ENCODE measurements at places on chromosomes 2 and 18.

- no peak for DNase-seq
Measured at GRCh38 chr2:197704434-197705120, 592 bp upstream of the MARS2 start.

GRCh38 chr2:199316851-199317250 lies 140.9 kb downstream of the SATB2 start:
- no peak for DNase-seq

GRCh38 chr18:6591491-6591890 lies 138.0 kb upstream of the ARHGAP28 start:
- DNase-seq, result no peak

DNA sequence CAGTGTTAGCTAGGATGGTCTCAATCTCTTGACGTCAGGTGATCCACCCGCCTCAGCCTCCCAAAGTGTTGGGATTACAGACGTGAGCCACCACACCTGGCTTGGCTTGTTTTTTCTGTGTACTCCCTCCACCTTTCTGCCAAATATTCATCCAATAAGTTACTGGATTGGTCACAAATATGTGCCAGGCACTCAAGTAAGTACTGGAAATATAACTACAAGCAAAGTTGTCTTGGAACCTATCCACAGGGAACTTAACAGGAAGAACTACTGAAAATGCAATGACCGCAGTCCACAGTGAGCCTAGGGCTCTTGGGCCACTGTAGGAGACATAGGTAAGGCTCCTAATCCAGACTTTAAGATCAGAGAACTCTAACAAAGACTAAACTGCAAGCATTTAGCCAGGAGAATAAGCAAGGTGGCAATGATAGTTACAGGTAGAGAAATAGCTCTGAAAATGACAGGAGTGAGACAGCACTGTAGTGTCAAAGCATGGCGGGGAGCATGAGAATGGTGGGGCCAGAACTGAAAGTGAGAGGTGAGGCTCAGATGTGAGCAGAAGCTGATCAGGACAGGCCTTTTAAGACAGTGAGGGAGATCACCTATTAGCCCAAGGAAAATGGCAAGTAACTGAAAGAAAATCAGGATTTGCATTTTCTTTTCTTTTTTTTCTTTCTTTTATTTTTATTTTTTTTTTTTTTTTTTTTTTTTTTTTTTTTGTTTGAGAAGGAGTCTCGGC lies 252.1 kb downstream of the RBM43 start:
- DNase-seq, result no peak

- DNase-seq, result peak; percentile 51
Measured at GRCh38 chr18:31684279-31685096, at the start of gene B4GALT6. B4GALT6 (minus strand) TSS chr18:31684581; CDS start chr18:31684426, 155 bp downstream.

DNA sequence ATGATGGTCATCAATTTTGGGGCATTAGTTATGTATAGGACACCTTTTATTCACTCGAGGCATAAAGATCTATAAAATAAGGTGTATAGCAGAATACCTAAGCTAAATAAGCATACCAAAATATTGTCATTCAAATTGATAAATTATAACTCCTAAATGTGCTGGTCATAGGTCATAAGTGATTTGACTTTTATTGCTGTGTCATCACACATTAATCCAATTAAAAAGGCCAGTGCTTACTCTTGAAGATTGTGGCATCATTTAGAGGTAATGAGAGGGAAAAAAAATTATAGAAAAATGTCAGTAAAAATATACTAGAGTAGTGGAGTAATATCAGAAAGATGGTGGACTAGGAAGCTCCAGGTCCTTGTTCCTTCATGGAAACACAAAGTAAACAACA lies 346.9 kb upstream of the LRRTM1 start:
- DNase-seq, result no peak

DNA sequence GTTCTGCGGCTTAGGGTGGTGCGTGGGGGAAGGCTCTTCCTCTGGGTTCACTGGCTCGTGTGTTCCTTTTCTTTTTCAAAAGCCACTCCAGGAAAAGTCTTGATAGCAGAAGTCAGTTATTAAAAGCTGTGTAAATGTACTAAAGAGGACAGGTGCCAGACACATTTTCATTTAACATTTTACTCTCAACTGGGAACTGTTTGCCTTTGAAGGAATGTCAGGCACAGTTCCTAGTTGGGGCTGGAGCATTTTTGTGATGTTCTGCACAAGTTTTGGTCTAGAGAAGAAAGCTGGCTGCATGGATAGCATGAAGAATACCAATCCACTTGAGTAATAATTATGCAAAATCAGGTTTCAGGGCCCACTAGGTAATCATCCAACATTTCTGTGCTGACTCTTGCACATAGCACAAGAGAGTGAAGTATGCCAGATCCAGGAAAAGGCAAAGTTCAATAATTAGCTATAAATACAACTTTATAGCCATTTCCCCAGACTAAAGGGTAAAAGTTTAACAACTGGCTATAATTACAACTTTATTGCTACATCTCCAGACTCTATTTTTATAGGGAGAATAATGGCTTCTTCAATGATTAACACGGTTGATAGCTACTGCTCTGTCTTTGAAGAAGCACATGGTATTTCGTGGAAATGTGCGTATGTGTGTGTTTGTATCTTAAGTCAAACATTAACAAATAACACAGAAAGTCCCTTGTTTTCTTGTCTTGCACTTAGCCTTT lies 16.2 kb downstream of the SCYGR8 start:
- no peak for DNase-seq

GRCh38 chr2:189685540-189686229 lies 11.2 kb downstream of the ANKAR start:
- DNase-seq, result no peak

DNA sequence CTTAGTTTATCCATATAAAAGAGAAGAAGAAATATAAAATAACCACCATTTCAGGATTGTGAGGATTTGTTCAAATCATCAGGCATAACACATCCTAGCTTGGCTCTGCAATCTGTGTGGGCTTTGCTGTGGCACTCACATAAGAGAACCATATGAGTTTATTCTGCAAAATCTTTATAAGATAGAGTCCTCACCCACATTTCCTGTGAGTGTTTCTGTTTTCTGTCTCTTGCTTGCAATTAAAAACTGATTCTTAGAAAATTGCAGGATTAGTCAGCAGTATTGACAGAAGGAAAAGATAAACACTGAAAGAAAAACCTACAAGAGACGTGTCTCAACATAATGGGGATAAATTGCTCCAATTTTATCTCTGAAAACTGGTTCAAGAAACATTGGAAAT lies 258.5 kb downstream of the RND3 start:
- DNase-seq, result no peak

DNA sequence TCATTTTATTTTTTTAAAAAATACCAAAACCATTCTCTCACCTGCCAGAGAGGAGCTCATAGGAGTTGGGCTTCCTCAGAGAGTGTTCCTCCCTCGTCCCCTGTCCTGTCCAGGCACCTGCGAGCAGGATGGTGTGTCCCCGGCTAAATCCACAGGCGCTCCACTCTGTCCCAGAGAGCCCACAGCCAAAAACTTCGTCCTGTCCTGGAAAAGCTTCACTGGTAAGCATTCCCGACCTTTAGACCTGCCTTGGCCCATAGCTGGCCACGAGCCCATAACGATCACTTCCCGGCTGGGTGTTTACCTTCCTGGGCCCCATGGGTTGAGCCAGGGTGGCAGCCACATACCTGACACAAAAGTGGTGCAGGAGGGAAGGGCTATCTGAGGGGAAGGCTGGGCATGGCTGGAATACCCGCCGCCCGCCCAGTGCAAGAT lies at the start of gene NGEF:
Gene NGEF (minus strand): TSS at position 230 of the 435 bp plus-strand sequence. CDS start 38,366 bp downstream, outside the sequence.
- DNase-seq, result no peak

- no peak for DNase-seq
Measured at GRCh38 chr2:51638811-51639210, 606.9 kb upstream of the NRXN1 start.

GRCh38 chr2:228329282-228329681 lies 147.8 kb upstream of the SPHKAP start:
- no peak for DNase-seq

DNA sequence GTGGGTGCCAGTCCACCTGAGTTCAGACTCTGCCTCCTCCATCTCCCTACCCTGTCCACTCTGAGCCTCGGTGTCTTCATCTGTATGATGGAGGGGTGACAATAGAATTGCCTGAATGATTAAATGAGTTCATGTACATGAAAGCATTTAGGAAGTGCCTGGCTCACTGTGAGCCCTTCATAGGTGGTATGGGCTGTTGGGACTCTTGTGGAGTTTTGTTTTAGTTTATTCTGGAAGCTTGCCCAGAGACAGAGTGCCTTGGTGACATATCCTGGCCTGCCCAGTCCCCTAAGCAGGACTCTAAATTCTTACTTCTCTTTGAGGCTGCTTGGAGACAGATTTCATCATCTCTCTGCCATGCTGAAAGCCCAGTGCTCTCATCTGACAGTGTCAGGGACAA lies 24.5 kb upstream of the GIGYF2 start:
- no peak for DNase-seq

GRCh38 chr2:14815201-14815600 lies 182.7 kb downstream of the LRATD1 start:
- no peak for DNase-seq

DNA sequence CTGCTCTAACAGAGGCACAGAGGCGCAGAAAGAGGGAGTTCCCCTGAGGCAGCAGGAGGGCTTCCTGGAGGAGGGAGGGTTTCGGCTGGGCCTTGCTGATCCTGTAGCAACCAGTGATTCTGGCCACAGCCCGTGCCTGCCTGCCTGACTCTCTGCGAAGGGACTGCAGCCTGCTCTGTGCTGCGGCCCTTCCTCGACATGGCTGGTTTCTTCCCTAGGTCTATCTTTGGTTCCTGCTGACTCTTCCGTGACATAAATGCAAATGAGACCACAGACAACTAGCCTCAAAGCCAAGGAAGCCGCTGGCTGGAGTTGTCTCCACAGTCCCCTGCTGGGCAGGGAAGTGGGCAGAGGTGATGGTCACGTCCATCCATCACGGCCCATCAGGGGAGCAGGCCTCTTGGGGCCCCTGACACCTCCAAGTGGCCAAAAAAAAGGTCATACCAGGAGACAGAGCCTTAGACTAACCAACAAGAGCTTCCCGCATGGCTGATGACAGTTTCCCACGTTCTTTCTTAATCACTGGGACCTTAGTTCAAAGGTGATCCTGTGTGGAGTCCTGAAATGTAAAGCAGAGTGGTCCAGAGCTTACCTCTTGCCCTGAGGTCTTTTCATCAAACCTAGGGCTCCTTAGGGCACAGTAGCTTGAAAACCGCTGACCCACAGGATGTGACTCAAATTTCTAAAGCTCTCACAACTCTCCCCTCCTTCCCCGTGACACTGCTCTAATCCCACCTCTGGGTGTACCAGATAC lies 55.3 kb downstream of the HS1BP3 start:
- DNase-seq, result no peak

GRCh38 chr2:130391872-130392670 lies 36.2 kb downstream of the PTPN18 start:
- no peak for DNase-seq

GRCh38 chr2:118265873-118266455 lies 177.7 kb downstream of the INSIG2 start:
- no peak for DNase-seq

DNA sequence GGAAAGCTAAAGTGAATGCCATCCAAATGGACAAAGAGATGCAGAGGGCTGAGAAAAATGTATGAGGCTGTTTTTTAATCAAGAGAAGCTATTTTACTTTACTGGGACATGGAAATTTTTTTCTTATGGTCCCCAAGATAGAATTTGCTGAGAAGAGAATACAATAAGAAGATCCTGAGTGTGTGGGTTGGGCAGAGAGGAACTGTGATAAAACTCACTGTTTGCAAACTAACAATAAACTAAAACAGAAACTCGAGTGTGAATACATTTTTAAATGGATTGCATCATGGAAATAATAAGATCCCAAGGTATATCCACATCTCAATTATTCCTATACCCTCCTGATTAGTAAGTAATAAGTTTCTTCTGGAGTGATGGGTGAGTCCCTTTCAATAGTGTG lies 4.4 kb downstream of the NEB start:
- DNase-seq, result no peak

DNA sequence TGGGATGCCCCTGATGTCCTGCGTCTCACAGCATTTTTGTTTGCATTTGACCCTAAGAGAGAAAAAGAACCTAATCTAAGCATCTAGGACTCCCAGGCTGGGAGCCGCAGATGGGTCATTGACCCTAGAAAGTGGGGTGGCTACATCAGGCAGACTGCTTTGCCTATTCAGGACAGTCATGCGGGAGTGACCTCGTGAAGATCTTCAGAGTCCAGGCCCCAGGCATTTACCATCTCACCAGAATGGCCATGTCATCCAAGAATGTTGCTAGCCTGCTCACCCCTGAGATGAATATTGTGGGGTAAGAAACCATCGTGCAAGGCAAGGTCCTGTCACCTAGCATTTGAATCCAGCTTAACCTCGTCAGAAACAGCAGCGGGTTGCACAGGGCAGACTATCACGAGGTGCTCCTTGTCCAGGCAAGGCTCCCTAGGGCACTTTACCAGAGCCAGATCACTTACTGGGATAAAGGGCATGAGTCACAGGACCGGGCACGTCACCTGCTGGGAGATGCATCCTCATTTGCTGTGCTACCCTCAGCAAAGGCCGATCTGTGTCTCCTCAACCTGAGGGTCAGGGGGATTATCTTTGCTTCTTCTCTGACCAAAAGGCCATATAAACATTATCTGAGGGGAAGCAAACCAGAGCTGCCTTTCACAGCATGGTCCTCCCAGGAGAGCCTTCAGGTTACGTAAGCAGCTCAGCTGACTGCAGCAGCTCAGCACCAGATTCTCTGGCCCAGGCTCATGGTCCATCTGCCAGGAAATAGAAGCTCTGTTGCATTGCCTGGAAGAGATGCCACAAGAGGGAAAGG lies 162.3 kb downstream of the ACKR3 start:
- DNase-seq, result no peak

DNA sequence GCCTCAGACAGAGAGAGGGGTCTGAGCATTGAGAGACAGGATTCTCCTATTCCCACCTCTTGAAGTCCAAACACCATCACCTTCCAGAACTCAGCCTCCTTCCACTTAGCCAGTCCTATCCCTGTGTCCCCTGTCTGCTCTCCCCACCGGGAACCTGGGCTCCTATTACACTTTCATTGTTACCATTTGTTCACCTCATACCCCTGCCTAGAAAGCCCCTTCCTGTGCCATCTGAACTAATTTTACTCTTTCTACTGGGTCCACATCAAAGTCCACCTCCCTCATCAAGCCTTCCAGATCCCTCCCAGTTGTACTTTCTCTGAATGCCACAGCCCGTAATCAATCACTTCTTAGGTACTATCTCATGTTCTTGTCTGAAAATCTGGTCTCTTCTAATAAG lies 220.6 kb downstream of the ZBTB7C start:
- no peak for DNase-seq

DNA sequence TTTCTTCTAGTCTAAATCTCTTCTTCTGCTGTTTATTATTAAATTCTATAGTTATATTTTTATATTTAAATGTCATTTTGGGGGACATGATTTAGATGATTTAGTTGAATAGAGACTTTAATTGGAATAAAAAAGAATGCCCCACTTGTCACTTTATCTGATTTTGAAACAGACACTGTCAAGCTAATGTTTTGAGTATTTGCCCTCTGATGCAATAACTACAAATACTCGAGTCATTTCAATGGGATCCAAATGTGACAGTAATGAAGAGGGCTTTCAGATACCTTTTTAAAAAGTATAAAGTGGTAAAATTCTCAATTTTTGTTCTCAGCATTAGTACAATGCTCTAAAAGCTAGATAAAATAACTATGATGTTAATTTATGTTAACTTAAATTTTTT lies 257.3 kb upstream of the SESTD1 start:
- no peak for DNase-seq
